Activated CD8-positive, alpha-beta T cell treated with anti-CD3 and anti-CD28 coated beads for 36 hours (primary cell): ENCODE measurements at places on chromosomes 5 and 9. TPM values are rescaled to one million over a fixed set of nuclear protein-coding genes. Genes with fewer than 3 reads are reported as not detected.

The DCAF10 gene
- 14.7 TPM for total RNA-seq

DNA sequence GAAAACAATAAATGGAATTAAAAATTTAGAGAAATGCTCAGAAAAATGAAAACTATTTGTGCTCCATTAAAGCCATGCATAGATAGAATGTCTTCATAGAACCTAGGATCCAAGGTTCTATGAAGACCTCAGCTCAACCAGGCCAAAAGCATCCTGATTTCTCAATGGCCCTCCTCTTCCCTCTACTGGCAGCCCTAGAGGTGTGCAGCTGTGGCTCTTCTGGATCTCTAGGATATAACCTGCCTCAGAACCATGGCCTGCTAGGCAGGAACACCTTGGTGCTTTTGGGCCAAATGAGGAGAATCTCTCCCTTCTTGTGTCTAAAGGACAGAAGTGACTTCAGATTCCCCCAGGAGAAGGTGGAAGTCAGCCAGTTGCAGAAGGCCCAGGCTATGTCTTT, 15.1 kb downstream of the IFNA1 start:
- DNase-seq, result peak; percentile 20

DNA sequence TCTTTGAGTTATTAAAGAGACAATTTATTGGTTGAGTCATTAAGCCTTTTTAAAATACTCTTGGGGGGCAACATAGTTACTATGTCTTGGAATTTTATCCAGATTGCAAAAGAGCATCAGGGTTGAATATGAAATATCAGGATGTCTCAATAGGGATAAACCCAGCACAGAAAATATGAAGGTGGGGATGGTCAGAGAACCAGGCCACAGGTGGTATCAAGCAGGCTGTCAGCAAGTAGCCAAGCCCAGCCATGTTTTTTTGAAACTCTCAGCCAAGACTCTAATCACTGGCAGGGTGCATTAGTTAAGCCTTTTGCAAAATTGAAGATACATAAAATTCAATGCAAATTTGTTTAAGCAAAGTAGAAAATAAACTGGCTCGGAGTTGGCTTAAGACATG, 468.9 kb downstream of the DTWD2 start:
- no peak for DNase-seq

The PCDHGB2 gene
- total RNA-seq, result 0.14 TPM

DNA sequence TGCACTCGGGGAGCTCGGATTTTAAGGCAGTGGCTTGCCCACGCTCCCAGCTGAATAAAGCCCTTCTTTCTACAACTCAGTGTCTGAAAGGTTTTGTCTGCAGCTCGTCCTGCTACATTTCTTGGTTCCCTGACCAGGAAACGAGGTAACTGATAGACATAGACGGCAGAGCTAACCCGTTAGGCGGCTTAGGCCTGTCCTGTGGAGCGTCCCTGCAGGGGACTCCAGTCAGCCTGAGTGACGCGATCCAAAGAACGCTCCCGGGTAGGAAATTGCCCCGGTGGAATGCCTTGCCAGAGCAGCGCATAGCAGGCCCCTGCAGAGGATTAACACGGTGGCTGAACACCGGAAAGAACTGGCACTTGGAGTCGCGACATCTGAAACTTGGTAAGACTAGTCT, 1.8 kb upstream of the SELENOP start:
- DNase-seq, result no peak

The PGM5 gene
- not detected for total RNA-seq

DNA sequence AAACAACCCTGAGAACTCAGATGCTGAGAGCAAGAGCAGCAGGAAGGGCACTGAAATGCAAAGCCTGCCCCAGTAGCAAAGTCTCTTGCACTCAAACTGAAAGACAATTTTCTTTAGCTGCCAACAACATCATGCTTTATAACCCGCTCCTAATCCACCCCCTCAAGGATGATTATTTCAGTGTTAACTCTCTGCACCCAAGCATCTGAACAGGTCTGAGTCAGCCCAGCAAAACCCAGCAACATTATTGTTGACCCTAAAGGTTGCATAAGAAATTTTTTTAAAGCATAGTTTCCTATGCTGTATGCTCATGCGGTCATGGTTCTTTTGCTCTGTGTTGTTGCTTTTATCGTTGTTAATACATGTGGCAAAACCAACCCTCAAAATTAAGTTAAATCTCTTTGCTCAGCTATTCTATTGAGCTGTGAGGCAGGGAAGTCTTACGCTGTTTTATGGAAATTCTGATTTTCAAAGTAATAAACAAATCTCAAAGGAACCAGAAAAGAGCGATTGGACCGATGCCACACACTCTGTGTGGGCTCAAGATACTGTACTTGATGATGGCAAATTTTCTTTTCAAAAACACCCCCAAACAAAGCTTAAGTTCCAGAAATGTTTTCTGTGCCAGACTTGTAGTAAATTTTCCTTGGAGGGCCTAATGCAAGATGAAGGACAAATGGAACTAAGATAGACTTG, 440.6 kb upstream of the MPDZ start:
- DNase-seq, result no peak

- DNase-seq, result no peak
These were observed 46.2 kb downstream of the FRMD3 start for GRCh38 chr9:83491995-83492394.

DNA sequence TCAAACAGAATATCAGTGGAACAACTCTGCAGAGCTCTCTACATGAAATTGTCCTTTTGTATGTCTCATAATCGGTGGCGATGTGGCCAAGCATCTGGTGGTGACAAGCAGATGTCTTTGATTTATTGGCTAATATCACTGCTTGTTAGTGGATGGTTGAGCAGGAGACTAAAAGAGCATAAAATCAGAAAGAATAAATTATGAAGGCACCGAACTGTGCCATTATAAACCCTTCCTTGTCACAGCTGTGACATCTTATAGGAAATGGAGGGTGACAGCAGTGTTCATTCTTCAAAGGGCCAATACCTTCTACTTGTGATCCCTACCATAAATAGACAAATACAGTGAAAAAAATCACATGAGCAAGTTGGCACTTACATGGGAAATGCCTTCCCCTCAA, 1404.3 kb downstream of the MAT2B start:
- no peak for DNase-seq

DNA sequence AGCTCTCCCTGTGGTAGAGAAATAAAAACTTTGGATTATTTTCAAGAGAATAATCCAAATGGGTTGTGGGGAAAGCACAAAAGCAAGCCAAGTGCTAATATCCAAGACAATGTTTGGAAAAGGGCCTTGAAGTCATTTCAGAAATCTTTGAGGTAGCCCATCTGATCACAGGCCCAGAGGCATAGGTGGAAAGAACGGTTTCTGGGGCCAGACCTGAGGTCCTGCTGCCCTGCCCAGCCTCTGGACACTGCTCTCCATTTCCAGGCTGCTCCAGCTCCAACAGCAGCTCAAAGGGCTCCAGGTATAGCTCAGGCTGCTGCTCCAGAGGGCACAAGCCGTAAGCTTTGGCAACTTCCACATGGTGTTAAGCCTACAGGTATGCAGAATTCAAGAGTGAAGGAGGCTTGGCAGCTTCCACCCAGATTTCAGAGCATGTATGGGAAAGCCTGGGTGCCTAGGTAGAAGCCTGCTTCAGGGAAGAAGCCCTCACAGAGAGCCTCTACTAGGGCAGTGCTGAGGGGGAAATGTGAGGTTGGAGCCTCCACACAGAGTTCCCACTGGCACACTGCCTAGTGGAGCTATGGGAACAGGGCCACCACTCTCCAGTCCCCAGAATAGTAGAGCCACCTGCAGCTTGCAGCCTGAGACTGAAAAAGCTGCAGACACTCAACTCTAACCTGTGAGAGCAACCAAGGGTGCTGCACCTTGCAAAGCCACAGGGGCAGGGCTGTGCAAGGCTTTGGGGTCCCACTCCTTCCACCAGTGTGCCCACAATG, 133.1 kb downstream of the PIK3R1 start:
- DNase-seq, result no peak

- no peak for DNase-seq
These were observed 19.7 kb downstream of the DNAJA1 start for GRCh38 chr9:33044677-33045282.

- no peak for DNase-seq
These were observed 101.7 kb downstream of the TMC1 start for GRCh38 chr9:72623156-72623555.

DNA sequence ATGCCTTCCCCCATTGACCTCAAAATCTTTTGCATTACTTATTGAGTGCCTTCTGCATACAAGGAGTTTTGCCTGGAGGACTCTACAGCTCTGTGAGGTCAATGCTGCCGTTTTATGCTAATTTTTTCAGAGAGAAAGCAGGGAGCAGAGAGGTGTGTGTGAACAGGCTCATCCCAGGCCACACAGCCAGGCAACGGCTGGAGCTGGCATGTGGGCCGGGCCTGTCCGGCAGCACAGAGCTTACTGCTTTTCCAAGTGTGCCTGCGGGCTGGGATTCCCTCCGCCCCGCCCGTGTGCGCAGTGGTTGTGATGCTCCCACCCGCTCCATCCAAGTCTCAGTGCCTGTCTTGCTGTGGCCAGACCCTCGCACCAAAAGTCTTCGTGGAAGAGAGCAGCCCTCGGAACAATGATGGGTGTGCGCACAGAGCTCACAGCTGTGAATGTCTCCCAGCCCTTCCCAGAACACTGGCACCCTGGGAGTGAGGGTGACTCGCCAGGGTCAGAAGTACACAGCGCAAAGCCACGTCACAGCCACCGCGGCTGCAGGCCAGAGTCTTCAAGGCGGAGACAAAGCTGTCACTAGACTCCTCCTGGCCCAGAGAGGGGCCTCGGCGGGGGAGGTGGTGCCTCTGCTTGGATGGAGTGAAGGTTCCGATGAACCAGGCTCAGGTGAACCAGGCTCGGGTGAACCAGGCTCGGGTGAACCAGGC, 82.8 kb downstream of the COL5A1 start:
- DNase-seq, result no peak

DNA sequence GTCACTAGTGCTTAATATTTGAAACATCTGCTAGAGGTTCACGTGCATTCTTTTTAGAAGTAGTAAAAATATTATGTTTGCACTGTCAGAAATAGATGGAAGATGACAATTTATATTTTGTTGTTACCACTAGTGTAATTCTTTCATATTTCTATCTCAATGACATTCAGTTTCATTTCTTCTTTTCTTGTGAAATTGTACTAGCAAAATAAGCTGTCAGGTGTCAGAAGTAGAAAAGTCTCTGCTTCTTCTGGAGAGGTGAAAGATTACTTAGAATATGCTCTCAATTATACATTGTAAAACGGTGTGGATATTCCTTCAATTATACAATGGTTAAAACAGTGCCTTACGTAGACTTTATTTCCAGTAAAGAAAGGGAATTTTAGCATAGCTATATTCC, 395.4 kb downstream of the CSNK1G3 start:
- DNase-seq, result no peak

The TNFSF15 gene
- total RNA-seq, result 0.16 TPM

DNA sequence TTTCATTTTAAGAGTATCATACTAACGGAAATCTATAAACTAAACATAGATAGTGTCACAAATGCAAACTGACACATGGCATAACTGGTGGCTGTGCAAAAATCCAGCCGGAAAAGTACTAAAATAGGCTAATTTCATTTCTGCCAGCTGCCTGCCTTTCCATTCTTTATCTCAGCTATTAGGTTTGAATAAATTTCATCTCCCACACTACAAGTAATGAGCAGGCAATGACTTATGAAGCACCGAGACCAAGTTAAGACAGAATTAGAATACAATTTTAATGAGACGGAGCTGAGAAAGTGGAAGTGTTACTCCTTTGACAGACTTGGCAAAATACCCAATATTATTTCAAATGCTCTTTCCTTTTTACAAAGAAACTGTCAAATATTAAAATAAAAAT, 258.8 kb upstream of the ZNF608 start:
- no peak for DNase-seq

DNA sequence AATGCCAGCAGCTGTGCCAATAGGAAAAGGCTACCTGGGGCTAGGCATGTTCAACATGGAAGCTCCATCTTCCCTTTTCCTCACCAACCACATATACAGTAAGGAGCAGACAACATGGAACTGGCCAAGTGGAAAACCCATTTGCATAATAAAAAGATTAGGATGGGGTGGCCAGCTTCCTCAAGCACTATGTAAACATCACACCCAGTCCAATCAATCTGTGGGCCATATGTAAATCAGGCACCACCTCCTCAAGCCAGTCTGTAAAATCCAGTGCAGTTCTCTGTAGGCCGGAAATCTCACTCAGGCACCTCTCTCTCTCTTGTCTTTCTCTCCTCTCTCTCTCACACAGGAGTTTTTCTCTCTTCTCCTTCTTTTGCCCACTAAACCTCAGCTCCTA, 360.2 kb upstream of the GRIA1 start:
- no peak for DNase-seq

The TLR4 gene
- total RNA-seq, result not detected

GRCh38 chr5:146706321-146706972, 172.1 kb downstream of the PPP2R2B start:
- peak; percentile 12 for DNase-seq

DNA sequence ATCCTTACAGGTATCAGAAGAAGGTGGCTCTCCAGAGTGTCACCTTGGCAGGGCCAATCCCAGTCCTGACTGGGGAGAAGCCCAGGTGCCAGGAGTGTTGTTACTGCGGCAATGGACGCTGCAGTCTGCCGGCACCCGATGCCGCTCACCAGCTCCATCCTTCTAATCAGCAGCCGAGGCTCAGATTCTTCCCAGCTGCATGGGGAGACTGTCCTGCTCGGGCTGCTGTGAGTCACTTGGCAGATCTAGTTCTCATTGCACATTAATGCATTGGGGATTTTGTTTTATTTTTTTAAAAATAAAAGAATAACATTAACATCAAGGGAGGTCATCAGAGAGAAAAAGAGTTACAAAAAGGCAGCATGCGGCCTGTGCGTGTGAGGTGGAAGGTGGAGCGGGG, 115.8 kb downstream of the MTX3 start:
- no peak for DNase-seq

The IL3 gene
- total RNA-seq, result 0.98 TPM

The STOM gene
- 31.7 TPM for total RNA-seq

DNA sequence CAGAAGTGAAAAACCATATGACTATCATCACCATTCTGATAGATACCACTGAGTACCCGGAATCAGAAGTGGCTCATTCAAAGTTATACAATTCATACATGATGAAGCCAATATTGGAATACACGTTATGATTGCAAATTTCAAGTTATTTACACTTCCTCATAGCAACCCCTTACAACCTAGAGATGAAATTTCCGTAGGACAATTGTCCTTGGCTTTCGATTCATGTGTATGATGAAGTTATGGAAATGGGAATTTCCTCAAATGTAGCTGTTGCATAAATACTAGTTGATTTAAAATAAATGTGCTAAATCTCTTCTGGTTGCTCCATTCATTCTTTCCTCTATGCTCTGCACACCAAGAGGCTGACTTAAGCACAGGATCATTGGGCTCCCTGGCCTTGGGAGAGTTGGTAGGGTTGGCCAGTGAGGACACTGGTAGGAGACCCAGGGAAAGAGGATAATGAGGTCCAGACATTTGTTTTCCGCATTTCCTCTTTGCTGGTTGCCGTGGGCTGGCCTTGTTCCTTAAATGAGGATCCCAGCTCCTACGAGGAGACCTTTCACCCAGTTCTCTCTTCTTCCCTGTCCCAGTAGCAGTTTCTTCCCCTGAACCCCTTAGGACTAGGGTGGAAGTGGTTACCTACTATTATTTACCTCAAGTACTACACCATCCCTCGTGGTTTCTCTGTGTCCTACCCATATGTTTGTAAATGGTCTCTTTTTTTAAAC, 90.3 kb downstream of the ZNF474 start:
- no peak for DNase-seq
